GM12865 (cell line): ENCODE measurements at places on chromosomes 7 and 10.
A peak's percentile ranks its signal among the peaks of the same experiment; 100 is the strongest.

DNA sequence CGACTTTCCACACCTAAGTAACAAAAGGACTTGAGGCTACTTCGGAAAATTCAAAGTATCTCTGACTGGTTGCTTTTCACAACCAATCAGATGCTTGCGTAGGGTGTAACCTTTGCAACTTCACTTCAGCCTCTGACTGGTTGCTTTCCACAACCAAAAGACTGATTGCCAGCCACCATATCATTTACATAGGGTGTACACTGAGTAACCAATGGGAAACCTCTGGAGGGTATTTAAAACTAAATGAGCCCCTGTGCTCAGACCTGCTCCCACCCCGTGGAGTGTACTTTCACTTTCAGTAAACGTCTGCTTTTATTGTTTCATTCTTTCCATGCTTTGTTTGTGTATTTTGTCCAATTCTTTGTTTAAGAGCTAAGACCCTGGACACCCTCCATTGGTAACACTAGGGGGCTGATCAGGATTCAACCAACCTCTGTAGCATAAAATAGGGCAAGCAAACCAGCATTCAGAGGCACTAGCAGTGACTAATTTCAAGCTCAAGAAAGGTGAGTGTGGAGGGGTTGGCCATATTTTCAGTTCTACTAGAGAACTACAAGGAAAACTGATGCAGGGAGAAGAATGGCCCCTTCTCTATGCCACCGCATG, 390.8 kb downstream of the POM121L12 start:
- no peak for DNase-seq

GRCh38 chr10:86938260-86938659, 19.2 kb downstream of the MMRN2 start:
- DNase-seq, result no peak

GRCh38 chr10:97914171-97914836, 64.7 kb downstream of the GOLGA7B start:
- no peak for DNase-seq

DNA sequence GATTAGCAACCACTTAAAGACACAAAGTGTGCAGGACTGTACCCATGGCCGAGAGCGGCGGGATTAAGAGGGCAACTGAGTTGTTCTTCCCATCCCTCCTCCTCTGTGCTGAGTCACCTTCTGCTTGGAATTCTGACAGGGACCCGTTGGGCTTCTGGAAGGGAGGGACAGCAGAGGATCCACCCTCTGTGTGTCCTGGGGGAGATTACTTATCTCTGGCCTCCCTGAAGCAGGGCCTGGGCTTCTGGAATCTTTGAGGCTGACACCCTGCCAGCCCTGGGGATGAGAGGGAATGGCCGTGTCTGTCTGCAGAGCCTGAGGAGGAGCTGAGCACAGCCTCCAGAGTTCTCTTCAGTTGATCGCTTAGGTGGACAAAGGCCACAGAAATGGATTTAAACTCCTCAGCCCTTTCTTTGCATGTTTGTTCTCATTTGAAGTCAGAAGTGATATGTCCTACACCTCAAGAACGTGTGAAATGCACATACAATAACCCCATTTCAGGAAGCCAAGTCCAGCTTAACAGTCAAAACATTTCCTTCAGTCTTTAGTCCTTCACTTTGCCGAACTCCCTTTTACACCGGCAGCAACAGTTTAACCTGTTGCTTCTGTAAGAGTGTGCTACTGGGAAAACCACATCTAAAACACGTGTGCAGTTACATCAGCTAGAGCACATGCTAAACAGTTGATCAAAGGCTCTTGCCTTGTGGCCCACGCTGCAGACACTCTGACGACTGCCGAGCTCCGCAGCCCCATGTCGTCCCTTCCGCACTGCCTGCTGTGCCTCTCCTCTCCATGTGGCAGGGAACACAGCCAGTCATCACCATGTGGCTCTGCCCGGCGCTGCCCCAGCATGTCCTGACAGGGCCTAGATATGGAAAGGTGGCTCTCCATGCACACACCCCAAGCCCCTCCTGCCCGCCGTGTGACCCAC, 55.7 kb downstream of the IKZF1 start:
- DNase-seq, result no peak

DNA sequence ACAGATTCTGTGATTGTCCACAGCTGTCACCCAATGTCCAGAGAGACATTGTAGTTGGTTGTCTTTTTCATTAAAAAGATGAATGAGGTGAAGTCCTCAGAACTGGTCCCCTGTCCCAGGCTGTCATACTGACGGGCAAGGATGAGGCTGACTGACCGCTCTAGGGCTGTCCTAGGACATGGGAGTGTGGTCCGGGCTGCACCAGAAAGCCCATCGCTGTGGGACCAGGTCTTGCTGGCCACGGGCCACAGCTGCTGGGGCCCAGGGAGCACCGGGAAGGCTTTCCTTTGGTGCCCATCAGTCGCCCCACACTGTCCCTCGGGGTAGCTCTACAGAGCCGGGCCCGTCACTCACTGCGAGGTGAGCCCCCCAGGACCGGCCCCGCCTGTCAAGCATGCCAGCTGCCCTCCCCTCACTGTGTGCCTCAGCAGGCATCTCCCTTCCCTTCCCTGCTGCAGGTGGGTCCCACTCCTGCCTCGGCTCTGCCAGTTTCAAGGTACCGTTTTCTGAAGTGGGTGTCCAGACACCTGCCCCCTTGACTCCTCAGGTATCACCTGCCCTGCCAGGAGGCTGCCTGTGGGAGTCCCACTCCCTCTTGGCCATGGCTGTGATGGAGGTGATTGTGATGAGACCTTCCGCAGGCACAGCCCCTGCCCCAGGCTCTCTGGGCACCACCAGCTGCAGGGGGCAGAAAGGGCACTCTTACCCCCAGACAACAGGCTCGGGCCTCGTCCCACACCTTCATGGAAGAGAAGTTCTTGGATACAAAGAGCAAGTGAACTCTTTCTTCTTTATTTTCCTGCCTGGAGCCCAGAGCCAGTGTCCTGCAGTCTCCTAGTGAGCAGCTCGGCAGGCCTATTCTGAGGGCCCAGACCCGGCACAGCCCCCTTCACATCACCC, 21.7 kb downstream of the LRRC27 start:
- DNase-seq, result no peak

DNA sequence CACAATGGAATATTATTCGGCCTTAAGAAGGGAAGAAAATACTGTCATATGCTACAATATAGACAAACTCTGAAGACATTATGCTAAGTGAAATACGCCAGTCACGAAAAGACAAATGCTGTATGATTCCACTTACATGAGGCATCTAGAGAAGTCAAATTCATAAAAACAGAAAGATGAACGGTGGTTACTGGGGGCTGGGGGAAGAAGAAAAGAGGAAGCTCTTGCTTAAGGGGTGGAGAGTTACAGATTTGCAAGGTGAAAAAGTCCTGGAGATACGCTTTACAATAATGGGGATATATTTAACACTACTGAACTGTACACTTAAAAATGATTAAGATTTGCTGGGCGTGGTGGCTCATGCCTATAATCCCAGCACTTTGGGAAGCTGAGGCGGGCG, 49.0 kb downstream of the PSMC2 start:
- no peak for DNase-seq

- DNase-seq, result no peak
Measured at GRCh38 chr7:19117091-19117869, at the start of gene TWIST1. Gene TWIST1 (minus strand): TSS chr7:19117636. CDS start chr7:19117321, 315 bp downstream.

DNA sequence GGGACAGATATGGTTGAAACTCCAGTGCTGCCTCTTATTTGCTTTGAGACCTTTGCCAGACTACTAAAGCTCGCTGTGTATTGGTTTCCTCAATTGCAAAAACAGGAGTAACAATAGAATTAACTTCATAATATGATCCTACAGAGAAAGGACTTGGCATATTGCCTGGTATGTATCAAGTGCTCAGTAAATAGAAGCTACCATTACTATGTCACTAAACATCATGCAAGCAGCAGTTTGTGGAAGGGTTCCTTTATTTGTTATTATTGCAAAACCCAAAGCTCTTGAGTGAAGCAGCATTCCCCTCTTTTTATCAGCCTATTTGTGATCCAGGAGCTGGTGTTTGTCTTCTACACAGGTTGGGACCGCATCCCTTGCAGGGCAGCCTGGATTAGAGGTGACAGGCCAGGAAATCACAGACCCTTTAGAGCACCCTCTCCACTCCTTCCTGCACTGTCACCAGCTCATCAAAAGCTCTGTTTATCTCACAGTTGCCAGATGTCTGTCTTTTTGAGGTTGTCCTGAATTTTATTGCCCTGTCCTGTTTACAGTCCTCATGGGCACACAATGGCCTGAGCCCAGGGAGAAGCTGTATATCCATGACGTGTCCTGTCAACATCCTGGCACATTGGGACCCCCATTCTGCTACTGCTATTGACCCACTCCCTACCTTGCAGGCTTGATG, 121.5 kb downstream of the SNX10 start:
- DNase-seq, result no peak

- DNase-seq, result peak; percentile 43
Measured at GRCh38 chr7:25031432-25031831, 51.5 kb upstream of the OSBPL3 start.

DNA sequence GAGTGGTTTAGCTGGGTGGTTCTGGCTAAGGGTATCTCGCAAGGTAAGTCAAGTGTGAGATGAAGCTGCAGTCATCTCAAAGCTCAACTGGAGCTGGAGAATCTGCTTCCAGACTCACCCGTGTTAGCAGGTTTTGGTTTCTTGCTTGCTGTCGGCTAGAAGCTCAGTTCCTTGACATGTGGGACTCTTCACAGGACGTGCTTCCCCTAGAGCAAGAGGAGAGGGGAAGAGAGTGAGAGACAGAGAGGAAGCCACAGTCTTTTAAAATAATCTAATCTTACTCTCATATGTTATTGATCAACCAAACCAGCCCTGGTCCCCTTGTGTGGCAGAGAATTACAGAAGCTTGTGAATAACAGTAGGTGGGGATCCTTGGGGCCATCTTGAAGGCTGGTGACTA, 199.5 kb downstream of the REEP3 start:
- DNase-seq, result peak; percentile 58
